ENCODE measurements at places on chromosomes 5 and 9. TPM values are rescaled to one million over a fixed set of nuclear protein-coding genes. Genes with fewer than 3 reads are reported as not detected.

- DNase-seq, result no peak
Observed at GRCh38 chr9:134553996-134554372, 87.6 kb upstream of the COL5A1 start.

DNA sequence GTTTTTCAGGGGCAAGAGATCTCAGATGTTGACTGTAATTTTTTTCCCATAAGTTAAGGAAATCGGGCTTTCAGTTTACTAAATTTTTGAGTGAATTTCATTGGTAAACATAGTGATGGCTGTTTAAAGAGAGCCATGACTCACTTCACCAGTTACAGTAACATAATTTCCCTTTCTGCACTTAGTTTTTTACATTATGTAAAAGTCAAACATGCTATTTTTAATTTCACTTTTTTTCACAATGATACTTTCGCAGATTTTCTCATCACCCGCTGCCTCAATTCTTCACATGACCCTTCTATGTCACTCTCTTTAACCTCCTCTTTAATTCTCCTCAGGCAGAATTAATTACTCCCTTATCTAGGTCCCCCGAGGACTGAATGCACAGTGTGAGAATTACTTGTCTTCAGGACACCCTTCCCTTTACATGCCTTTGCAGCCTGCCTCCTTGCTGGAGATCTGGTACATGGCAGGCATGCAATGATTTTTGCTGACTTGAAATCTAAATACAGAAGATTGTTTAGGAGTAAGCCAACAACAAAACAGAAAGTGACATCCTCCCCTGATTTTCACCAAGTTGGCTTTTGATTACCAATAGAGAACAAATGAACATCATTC is 217.5 kb upstream of the S1PR3 start:
- no peak for DNase-seq

DNA sequence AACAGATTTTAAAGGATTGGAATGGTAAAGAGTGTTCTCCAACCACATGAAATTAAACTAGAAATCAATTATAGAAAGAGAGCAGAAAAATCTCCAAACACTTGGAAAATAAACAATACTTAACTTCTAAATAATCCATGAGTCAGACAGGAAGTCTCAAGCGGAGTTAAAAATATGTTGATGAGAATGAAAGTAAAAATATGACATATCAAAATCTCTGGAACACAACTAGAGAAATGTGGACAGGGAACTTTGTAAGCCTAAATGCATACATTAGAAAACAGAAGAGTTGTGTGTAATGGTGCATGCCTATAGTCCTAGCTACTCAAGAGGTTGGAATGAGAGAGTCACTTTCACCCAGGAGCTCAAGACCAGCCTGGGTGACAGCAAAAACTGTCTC is 47.9 kb upstream of the ZNF618 start:
- no peak for DNase-seq

GRCh38 chr9:13082796-13083195 is 196.7 kb downstream of the MPDZ start:
- DNase-seq, result no peak

DNA sequence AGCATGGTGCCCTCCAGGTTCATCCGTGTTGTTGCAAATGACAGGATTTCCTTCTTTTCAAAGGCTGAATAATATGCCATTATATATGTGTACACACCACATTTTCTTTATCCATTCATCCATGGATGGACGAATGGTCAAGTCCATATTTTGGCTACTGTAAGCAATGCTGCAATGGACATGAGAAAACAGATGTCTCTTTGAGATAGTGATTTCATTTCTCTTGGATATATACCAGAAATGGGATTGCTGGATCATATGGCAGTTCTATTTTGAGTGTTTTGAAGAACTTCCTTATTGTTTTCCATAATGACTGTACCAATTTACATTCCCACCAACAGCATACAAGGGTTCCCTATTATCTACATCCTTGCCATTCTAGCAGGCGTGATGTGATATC is 67.9 kb downstream of the TEK start:
- DNase-seq, result no peak

- no peak for DNase-seq
Observed at GRCh38 chr5:21661184-21661583, 1192.0 kb downstream of the CDH12 start.

DNA sequence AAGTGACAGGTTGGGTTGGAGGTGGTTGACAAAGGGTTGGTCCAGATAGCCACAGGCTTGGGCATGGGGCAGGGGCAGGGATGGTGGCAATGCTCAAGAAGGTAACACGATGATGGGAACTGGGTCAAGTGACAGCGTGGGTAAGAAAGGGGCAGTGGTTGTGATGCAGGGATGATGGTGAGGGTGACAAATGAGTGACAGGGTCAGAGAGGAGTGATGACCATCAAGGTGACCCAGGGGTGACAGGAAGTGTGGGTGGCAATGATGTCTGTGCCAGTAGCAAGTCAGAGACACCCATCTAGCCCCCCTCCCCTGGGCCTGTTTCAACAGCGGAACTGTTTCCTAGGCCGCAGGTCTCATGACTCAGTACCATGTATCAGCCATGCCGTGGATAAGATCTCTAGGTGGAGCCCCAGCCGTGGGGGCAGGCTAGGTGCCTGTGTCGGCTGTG is 20.5 kb downstream of the AQP3 start:
- DNase-seq, result no peak

GRCh38 chr9:116238225-116238624 is 84.6 kb downstream of the PAPPA start:
- DNase-seq, result no peak

GRCh38 chr9:9574080-9574479 is 1038.7 kb downstream of the PTPRD start:
- no peak for DNase-seq

DNA sequence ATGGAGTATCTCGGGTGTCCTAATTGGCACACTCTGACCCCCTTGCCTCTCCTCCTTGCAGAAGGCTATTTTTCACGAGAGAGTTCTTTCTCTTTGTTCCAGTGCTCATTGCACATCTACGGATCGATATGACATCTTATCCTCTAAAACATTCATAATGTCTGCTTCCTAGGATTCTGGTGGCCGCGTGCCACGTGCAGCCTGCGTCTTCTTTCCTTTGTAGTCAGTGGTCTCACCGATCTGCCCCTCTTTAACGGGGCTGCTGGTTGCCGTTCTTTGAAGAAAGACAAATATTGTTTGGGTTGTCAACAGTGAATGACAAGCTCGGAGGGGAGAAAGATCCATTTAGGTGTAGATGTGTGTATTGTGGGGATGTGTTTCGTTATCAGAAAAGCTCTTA is 252.4 kb upstream of the WWC1 start:
- DNase-seq, result no peak

DNA sequence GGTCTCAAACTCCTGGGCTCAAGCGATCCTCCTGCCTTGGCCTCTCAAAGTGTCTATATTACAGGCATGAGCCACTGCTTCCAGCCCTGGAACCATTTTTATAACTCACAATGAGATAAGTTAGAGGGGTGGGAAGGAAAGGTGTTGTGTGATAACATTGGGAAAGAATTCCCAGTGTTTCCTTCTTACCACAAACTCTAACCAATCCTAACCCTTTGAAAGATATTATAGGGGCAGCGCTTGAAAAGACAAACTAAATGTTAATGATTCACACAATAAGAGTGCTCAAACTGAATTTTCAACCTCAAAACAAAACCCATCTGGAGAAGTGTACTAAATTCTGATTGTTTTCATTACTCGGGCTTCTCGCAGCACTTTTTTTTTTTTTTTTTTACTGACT is 109.7 kb downstream of the TSSK1B start:
- no peak for DNase-seq

DNA sequence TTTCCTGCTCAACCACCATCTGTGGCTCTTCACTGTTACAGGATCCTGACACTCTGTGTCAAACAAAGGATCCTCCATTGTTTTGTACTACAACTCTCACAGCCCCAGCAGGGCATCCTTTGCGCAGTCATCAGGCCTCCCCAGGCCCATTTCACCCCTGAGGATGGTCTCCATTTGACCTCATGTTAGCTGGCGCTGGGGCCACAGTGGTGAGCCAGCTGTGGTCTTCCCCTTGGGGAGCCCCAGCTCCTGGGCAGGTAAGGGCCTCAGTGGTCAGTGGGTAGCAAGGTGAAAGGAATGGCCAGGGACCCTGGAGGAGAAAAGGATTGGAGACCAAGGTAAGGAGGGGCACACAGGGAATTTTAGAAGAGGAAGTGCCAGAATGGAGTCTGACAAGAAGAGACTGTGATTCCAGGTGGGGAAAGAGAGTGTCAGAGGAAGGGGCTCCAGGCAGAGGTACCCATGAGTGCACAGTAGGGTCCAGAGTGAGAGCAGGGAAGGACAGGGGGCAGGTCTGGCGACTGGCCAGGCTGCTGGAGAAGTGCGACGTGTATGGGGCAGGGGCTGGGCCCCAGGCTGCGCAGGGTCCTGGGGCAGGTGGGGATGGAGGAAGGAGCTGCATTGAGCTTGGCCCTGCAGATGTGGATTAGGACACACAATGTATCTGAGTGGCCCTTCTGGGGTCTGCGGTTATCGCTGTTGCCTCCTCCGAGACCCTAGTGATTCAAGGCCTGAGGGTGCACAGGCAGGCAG is 109.9 kb downstream of the PHF2 start:
- DNase-seq, result no peak

DNA sequence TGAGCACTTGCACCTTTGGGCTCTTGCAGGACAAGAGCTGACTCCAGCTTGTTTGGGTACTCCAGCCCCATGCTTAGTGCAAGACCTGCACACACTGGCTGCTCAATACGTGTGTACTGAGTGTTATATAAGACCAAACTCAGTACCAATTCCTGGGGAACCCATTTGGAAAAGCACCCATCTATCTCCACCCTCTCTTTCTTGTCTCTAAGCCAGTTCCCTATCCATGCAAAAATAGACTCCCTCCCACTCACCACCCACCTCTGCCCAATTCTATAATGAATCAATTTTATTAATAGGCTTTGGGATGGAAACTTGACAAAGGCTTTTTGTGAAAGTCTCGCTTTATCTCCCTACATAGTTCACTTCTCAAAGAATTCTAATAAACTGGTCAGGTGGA is 60.9 kb upstream of the CPLX2 start:
- DNase-seq, result peak; percentile 51

DNA sequence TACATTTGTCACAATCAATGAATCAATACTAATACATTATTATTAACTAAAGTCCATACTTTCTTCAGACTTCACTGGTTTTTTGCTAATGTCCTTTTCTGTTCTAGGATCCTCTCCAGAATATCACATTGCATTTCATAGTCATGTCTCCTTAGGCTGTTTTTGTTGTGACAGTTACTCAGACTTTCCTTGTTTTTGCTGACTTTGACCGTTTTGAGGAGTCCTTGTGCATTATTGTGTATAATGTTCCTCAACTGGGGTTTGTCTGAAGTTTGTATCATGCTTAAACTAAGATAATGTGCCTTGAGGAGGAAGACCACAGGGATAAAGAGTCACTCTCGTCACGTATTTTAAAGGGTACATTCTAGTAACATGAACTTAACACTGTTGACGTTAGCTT is 376.9 kb downstream of the NTRK2 start:
- DNase-seq, result no peak

DNA sequence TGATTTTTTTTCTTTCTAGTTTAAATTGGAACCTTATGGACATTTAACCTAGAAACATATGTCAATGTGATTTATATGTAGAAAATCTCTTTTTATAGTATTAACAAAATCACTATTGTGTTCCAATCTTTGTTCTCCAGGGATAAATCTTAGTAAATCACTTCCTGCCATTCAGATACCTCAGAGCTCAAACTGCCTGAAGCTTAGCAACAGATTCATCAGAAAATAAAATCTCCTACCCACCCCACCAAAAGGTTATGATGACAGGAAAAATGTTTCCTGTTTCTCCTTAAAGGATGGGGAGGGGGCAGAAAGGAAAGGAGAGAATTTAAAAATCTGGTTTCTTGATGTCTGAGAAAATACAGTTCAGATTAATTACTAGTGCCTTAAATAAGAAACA is 105.0 kb upstream of the TUT7 start:
- no peak for DNase-seq

- DNase-seq, result no peak
Observed at GRCh38 chr9:17739736-17740135, 160.9 kb downstream of the SH3GL2 start.

DNA sequence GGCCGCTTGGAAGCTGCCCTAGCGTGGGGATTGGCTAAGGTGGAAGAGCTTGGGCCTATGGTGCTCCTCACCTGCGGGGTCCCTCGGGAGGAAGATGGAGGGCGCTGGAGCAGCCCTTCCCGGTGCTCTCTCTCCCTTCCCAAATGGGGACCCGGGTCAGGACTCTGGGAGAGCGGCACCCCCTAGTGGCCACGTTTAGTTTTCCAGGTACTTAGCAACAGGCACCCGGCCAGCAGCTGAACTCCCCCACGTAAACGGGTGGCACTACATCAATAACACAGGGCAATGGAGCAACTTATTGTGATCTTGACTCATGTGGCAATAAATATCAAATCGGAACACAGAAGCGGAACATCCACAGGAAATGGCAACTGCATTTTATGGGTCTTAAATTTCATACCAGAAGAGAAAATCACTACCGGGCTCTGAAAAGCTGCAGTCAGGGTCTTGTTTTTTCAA is 316.6 kb downstream of the AGTPBP1 start:
- peak; percentile 33 for DNase-seq

DNA sequence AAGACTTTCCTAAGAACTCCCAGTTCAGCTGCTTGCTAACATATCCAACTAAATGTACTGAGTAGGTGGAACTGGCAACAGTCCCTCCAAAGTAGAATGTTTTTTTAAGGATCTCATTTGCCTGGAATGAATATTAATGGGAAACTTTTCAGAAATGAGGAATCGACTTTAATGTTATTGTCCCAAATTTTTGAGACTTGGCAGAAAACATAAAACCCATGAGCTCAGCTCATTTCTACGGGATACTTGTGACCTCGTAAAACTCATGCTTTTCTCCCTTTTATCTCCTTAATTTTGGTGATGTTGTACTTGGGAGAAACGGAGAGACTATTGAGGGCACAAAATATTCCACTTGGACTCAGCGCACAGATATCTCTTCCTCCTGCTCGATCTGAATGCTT is 296.8 kb downstream of the EBF1 start:
- DNase-seq, result no peak

DNA sequence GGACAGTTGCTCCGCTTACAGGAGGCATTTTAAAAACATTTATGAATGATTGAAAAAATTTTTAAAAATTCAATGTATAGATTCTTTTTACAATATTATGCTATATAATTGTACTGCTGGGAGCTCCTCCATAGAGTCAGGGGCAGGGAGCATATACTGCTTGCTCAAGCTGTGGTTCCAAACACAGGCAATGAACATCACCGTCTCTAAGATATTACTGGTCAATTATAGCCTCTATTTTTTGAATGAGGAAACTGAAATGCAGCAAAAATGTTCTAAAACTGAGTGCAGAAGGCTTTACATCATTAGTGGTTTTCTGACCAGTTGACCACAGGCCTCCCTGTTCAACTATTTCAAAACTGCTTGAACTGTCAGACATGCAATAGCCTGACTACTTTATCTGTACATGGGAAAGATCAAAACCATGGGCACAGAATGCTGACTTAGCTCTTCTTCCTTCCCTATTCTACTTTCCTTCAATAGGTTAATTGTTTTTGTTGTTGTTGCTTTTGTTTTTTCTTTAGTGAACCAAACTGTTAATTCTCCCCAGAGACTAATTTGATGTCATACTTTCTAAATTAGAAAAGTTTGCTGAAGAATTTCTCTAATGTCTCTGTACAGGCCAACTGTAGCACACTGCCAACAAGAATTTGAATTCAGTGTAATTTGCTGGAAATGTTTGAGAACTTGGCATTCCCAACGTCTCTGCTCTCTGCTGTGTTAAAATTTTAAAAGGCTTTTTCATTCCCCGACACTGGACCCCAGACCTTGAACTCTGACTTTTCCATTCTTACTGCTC is 107.6 kb upstream of the MPDZ start:
- DNase-seq, result no peak

Gene LOX
- total RNA-seq, result not detected

Gene STK32A
- total RNA-seq, result not detected

Gene OMD
- not detected for total RNA-seq

Gene PCDHB10
- total RNA-seq, result not detected

Gene SV2C
- 0.43 TPM for total RNA-seq

Gene ENTPD8
- total RNA-seq, result 1.9 TPM

Gene CCL27
- total RNA-seq, result not detected
